Stimulated activated CD4-positive, alpha-beta T cell treated with anti-CD3 and anti-CD28 coated beads, Interleukin-4, amount 100 ng/mL, for 1 hour (primary cell): ENCODE measurements at places on chromosomes 11 and 22.

DNA sequence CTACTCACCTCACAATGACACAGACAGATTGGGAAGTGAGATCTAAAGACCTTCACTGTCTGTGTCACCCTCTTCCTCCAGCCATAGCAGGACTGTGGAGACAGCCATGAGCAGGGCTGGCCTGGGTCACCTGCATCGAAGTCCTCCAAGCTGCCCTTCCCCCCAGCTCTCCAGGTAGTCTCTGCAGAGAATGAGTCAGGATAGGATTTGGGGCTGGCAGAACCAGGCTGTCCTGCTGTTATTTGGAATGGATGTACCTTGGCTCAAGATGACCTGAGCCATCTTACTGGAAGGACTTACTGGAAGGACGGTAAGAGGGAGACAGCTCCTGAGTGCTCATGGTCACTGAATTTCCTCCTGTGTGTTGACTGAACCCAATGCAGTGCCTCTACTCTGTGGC is 29.2 kb downstream of the GGTLC2 start:
- DNase-seq: no peak

- DNase-seq: no peak
Measured at GRCh38 chr11:36009473-36009872, 65.6 kb downstream of the LDLRAD3 start.

- peak; percentile 2 for DNase-seq
Measured at GRCh38 chr11:15826826-15827225, 529.5 kb downstream of the SOX6 start.

DNA sequence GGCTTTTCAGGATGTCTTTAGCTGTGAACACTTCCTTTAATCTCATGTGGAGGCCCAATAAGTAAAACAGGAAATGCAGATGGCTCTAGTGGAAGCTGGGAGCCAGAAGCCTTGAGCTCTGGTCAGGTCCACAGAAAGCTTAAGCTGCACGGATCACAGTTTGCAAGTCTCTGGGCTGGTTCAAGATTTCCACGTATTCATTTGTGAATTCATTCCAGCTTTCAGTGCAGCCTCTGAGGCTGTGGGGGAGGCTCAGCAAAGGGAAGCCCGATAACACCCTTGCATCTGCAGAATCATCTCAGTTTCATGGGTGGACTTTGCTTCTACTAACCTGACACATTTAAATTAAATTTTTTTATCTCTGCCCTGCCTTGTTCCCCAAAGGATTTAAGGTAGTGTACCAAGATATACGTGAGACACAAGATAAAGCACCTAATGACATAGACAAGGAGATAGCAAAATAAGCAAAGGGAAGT is 65.6 kb downstream of the ISX start:
- no peak for DNase-seq

GRCh38 chr11:118923721-118924587 is 1.8 kb downstream of the BCL9L start:
- no peak for DNase-seq

DNA sequence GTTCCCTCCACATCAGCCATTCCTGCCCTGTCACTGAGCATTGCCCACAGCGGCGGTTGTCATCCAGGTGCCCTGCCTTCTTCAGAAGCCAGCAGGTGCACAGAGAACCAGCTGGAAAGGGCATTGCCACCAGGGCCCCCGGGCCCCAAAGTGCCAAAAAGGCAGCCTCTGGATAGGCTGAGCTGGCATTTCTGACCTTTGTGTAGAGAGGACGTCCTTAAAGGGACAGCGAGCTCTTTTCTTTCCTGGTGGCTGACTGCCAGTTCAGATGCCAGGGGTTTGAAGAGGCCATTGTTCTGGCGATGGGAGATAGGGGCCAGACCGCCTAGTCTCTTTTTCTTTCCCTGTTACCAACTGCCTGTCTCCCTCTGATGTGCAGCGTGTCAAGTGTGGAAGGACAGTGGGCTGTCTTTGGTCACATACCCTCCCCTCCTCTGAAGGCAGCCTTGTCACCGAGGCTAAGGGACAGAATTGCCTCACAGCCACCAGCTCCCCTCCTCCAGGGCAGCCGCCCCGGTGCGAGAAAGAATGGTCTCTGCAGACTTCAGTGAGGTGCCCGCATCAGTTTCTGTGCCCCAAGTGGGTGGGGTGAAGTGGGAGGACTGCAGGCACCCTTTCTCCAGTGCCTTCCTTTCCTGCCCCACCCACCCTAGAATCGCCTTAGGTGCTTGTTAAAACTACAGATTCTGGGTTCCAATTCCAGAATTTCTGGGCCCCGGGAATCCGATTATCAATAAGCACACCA is 109.6 kb downstream of the SCN3B start:
- DNase-seq: no peak

- no peak for DNase-seq
Measured at GRCh38 chr11:103773059-103773458, 263.4 kb upstream of the DDI1 start.

- DNase-seq: no peak
Measured at GRCh38 chr11:12219757-12220156, 109.4 kb downstream of the MICAL2 start.

DNA sequence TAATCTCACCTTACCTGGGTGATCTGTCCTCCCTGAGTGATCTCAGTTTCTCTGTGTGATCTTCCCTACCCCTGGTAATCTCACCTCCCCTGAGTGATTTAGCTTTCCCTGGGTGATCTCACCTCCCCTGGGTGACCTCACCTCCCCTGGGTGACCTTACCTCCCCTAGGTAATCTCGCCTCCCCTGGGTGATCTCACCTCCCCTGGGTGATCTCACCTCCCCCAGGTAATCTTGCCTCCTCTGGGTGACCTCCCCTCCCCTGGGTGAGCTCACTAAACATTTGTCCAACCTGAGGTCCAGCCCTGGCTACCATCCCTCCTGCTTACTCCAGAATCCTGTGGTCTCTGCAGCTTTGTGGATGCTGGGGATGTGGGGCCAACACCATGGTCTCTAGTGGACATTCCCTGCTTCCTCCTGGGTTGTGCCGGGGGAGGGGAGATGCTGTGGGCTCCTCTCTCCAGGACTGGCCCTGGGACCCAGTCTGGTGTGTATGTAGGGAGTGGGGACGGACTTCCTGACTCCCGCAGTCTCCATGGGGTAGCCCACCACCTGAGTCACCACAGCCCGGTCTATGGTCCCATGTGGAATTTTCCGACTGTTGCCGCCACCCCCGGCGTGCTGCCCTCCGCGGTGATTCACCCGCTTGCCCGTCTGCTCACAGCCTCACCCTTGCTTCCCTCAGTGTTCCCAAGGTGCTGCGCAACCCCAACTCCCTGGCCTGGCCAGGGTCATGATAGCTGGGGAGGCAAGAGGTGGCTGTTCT is 9.9 kb downstream of the LSP1 start:
- DNase-seq: no peak

DNA sequence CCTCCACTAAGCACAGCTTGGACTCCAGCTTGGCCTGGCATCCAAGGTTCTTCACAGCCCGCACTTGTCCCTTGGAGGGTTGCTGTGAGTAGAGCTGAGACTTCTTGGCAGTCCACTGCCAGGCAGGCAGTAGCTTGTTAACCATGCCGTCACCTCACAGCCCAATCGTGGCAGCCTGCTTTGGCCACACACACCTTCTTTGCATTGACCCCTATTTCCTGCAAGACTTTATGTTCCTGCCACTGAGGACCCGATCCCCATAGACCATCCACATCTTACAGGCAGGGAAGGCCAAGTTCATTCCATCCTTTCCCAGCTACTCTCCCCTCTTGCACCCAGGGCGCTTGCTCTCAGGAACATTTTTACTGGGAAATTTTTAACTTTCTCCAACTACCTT is 2.5 kb upstream of the PYGM start:
- DNase-seq: no peak

DNA sequence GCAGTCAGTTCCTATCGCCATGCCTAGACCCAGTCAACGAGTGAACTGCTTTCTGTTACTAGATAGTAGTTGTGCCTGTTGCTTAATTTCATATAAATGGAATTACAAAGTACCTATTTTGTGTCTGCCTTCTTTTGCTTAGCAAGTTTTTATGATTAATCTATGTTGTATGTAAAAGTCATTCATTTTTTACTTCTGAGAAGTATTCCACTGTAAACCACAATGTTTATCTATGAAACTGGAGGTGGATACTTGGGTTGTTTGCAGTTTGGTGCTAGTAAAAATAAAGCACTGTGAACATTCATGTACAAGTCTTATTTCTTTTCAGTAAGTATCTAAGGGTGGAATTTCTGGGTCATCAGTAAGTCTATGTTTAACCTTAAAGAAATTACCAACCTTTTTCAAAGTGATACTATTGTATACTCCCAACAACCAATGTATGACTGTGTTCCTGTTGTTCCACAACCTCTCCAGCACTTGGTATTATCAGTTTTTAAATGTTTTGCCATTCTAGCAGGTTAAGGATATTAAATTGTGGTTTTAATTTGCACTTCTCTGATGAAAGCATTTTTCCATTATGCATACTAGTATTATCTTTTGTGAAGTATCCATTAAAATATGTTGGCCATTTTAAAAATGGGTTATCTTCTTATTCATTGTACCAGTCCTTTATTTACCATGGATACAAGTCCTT is 68.2 kb downstream of the DNAJC24 start:
- no peak for DNase-seq

- no peak for DNase-seq
Measured at GRCh38 chr11:3171931-3172560, 6.9 kb upstream of the OSBPL5 start.

DNA sequence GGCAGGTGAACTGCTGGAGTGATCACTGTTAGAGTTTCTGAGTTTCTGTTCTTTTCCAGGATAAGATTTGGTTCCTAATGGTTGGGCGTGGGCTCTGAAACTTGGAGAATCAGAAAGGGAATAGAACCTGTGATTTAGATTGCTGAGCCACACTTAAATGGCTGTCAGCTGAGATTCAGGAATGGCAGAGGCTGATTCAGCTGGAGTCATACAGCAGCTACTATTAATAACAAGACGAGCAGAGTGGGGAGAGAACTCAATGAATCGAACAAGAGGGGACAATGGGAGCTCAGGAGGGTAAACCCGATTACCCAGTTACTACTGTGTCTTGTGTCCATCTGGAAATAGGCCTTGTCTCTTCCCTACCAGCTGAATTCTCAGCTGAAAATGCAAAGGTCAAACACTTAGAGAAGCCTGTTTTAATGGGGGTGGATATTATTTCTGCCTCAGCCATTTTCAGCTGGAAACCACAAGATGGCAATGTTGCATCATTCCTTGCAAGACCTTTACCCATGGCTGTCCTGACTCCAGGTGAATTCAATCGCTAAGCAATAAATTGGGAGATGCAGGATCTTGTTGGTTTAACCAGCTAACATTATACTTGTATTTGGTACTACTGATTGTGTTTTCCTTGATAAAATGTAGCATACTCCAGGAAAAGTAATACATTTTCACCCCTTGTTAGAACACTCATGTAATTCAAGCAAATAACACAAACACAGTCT is 104.5 kb upstream of the RAG2 start:
- no peak for DNase-seq

- DNase-seq: peak; percentile 88
Measured at GRCh38 chr22:42581762-42582716, 28.3 kb downstream of the SERHL2 start.

GRCh38 chr11:15851051-15851498 is 505.3 kb downstream of the SOX6 start:
- no peak for DNase-seq

DNA sequence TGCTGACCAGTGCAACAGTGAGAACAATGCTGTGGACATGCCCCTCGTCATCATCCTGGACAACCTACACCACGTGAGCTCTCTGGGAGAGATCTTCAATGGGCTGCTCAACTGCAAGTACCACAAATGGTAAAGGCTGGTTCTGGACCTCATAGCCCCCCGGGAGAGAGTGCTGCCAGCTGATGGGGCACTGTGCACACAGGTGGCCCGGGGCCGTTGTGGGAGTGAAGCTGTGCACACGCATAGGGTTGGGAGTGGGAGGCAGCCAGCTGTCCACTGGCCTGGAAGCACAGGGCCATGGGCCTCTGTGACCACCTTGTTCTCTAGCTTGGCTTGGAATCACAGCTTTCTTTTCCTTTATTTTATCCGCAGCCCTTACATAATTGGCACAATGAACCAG is 57.0 kb downstream of the DBX1 start:
- no peak for DNase-seq

- DNase-seq: no peak
Measured at GRCh38 chr11:125168918-125169456, 4.4 kb downstream of the PKNOX2 start.

GRCh38 chr11:20373147-20373546 is 9.6 kb downstream of the HTATIP2 start:
- DNase-seq: no peak

DNA sequence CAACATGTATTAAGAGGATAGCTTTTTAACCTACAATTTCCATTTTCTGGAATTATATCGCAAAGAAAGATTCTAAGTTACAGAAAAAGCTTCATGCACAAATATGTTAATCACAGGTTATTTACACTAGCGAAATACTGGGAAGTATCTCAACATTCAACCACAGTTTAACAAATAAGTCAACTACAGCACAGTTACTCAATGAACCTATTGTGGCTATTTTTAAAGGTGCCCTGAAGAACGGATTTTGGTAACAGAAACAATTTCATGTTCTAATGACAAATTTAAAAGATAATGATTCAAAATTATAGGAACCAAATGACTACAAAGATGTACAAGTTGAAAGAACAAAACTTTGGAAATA is 51.2 kb downstream of the SYN3 start:
- no peak for DNase-seq

DNA sequence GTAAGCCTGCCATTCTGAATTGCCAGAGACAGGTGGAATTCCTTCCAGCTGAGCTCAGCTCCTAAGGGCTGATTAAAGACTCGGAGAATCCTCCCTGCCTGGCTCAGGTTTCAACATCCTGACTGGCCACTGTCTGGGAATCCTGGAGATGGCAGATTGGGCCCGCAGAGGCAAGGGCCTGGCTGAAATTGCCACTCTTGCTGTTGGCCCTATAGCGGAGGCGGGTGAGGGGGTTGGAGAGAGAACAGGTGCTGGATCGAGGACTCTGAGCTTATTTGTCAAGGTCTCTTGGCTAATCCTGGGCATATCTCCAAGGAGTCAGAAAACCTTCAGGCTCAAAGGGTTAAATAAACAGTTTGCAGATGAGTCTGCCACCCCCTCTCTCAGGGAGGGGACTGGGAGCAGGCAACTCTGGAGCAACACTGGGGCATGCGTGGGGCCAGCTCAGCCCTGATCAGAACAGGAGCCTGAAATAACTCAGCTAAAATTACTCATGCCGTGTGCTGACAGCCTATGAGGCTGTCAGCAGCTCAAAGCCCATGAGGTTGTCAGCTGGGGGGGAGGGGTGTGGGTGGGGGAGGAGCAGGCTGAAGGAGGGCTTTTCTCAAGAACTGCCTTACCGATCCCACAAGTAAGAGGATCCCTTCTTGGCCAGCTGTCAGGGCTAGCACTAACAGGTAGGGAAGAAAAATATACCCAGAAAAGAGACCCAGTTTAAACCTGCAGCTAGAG is 14.7 kb upstream of the MFRP start:
- DNase-seq: peak; percentile 41
